ENCODE measurements at places on chromosomes 11 and 22.

DNA sequence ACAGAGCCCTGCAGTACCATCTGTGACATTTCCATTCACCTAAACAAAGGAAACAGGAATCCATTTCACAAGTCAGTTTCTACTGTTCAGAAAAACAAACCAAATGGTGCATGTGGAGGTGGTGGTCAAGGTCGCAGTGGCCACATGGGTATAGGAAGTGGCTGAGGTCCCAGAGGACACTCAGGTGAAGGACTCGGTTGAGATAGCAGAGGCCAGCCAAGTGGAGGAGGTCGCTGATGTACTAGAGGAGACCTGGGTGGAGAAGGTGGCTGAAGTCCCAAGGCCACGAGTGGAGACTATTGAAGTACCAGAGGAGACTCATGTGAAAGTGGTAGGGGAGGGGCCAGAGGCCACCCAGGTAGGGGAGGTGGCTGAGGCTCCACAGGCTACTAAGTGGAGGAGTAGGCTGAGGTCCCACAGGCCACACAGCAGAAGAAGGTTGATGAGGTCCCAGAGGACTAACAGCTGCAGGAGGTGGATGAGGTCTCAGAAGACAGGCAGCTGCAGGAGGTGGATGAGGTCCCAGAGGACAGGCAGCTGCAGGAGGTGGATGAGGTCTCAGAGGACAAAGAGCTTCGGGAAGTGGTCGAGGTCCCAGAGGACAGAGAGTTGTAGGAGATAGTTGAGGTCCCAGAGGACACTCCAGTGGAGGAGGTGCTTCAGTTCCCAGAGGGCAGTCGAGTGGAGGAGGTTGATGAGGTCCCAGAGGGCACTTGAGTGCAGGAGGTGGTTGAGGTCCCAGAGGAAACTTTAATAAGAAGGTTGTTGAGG is 40.2 kb downstream of the ZNF195 start:
- DNase-seq, result no peak

DNA sequence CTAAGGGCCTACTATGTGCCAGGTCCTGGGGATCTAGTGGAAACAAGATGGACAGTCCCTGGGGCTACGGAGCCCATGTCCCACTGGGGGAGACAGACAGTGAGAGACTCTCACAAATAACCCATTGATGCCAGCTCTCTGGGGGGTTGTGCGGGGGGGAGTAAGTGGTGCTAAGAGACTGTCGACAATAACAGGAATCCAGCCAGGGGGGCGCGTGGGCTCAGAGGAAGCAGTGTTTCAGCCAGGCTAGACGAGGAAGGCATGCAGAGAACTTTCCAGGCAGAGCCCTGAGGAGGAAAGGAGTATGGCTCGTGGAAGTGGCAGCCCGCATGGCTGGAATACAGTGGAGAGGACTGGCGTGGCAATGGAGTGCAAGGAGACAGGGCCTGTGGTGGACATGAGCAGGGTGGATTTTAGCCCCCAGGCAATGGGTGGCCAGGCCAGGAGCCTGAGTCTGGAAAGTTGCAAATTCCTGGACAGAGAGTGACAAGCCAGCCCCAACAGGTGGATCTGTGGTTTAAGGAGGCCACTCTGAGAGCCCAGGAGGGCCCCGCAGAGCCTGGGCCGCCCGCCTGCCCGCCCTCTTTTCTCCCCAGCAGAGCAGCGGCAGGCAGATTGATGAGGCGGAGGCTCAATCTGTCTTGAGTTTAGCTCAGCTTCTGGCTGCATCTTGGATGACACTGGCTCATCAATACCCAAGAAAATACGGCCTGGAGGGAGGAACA is 40.0 kb upstream of the TCF20 start:
- DNase-seq, result no peak

DNA sequence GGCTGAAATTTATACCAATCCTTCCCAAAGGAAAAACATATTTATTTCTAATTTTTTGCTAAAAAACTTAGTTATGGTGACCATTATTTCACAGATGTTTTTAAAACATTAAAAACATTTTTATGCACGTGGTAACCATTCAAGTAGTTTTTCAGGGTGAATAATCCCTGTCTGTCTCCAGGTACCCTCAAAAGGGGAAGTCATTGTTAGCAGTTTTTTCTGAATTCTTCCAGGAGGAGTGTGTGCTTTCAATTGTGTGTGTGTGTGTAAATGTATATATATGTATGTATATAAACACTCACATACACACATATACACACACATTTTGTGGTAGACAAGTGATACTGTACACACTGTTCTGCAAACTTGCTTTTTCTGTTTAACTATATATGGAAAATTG is 43.9 kb downstream of the MIAT start:
- no peak for DNase-seq

DNA sequence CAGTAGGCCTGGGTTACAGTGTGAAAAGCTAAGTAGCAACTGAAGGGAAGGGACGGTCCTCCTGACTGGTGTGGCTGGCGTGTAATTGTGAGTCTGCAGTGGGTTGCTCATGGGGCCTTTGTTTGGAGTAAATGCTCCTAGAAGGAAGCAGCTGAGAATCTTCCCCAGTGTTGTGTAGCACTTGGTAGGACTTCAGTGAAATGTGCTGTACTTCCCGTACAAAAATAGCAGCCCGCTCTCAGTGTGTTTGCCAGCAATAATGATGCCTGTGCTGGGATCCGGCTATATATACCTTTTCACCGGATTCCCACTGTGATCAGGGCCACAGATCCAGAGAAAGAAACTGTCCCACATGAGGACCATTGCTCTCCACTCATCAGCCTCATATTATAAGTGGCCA is 175.7 kb upstream of the NTM start:
- no peak for DNase-seq

- DNase-seq, result no peak
Measured at GRCh38 chr11:61488651-61489291, 19.8 kb upstream of the LRRC10B start.

DNA sequence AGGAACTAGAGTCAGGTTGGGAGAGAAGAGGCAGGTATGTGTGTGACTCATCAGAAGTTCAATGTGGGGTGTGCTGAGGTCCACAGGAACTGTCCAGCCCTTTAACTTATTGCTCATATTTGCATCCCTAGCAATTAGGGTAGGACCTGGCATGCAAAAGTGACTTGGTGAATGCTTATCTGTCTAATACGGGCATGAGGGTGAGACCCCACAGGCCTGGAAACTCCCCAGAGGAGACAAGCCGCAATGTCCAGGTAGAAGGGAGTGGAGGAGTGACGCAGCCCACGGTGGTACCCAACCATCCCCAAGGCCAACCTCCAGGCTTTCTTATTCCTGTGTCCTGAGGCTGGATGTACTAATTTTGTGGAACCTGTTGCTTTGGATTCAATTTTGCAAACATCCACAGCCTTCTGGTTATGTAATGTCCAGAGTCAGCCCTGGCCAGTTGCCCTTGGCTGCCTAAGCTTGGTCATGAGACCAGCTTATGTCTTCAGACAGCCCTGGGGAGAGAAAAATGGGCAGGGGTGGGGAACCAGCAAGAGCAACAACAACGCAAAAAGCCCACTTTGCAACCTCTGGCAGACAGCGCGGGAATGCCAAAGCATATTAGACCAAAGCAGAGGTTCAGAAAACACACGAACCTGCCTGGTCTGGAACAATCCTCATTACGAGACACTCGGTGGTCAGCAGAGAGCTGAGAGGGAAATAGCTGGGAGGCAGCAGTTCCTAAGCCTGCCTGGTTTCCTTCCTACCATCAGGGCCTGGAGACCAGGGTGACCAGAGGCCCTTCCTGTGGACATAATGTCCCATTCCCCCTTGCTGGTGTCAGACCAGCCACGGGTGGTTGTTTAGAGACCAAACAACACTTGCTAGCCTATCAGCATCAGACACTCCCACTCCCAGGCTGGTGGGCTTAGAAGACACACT is 49.3 kb downstream of the TIMP3 start:
- DNase-seq, result no peak

- no peak for DNase-seq
Measured at GRCh38 chr22:26550498-26551033, 38.3 kb upstream of the TFIP11 start.

GRCh38 chr22:36963302-36963701 is 49.9 kb downstream of the CSF2RB start:
- DNase-seq, result no peak

- DNase-seq, result no peak
Measured at GRCh38 chr11:134624166-134624920, 212.3 kb upstream of the B3GAT1 start.

- DNase-seq, result no peak
Measured at GRCh38 chr11:3002871-3003270, 10.7 kb upstream of the NAP1L4 start.

DNA sequence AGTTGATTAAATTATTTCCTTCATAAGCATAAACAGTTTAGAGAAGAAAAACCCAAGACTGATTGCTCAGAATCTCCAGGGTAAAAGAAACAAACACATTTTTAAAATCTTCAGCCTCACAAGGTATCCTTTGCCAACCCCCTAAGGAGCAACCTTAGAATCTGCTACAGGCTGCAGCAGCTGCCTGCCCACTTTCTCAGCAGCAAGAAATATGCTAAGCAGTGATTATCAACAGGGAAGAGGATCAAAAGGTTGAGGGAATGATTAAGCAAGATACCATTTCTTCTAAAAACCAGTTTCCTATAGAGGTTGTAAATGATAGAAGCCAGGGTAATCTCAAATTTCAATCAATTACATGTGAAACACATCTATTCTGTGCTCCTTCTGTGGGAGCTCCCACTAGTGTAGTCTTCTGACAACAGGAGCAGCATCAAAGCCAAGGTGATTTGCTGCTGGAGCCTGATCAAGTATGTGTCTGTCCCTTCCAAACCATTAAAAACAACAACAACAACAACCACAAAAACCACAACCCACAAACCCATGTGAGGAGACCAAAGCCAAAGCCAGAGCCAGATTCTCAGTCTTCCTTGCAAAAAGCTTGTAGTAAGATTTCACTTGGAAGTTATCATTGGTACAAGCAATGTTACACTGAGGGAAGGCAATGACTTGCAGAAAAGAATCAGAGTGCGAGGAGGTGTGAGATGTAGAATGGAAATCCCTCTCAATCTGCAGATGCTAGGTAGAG is 761.2 kb downstream of the DLG2 start:
- no peak for DNase-seq

DNA sequence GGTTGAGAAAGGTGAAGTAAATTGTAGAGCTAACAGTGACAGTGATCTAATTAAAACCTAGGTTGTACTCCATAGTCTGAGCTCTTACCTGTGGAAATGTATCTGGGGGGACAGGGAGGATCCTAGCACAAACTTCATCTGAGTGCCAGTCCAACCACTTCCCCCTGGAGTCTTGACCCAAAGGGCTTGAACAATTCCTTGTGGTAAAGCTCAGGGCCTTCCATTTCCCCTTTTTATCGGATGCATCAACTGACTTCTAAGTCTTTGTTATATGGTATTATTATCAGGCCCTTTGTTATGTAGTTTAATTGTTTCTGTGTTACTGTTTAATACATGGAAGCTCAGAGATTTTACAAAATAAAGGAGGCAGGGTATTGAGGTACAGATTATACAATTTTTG is 140.2 kb upstream of the SESN3 start:
- DNase-seq, result no peak

DNA sequence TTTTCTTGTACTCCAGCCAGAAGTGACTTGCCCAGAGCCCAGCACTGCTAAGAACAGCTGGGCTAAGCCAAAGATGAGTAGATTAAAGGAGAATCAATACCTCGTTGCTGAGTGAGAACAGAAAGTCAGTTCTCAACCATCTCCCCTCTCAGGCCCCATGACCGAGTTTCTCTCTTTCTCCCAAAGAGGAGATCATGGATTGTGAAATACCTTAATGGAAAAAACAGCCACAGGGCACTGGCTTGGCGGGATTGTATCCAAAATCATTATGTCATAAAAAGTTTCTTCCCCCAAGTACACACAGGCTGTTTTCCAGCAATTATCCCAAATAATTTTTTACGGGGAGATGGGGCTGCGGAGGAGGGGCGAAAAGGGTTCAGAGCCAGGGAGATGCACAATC is 111.8 kb upstream of the TMEM45B start:
- no peak for DNase-seq

DNA sequence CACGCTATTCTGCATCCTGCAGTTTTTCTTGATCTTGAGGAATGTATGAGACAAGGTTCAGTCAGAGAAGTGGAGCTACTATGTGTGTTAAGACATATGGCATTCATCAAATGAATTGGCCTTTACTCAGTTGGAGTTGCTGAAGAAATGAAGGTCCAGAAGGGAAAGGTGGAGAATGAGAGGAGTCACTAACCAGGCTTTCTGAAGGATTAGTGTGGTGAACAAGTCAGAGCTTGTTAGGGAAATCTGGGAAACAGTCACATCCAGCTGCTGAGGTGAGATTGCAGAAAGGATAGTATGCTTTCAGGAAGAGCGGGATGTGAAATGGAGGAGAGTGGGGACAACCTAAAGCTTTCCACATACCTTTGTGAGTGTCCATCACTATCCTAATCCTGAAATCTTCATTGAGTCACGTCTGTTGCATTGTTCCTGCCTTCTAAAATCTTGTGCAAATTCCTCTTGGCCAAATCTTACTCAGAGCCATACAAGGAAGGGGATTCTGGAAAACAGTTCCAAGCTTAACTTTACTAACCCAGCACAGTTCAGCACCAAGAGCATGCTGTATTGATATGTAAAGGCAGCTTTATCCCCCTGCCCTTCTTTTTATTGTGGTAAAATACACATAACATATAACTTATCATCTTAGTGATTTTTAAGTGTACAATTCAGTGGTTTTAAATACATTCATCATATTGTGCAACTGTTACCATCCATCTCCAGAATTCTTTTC is 11.4 kb upstream of the PITPNB start:
- DNase-seq, result no peak

DNA sequence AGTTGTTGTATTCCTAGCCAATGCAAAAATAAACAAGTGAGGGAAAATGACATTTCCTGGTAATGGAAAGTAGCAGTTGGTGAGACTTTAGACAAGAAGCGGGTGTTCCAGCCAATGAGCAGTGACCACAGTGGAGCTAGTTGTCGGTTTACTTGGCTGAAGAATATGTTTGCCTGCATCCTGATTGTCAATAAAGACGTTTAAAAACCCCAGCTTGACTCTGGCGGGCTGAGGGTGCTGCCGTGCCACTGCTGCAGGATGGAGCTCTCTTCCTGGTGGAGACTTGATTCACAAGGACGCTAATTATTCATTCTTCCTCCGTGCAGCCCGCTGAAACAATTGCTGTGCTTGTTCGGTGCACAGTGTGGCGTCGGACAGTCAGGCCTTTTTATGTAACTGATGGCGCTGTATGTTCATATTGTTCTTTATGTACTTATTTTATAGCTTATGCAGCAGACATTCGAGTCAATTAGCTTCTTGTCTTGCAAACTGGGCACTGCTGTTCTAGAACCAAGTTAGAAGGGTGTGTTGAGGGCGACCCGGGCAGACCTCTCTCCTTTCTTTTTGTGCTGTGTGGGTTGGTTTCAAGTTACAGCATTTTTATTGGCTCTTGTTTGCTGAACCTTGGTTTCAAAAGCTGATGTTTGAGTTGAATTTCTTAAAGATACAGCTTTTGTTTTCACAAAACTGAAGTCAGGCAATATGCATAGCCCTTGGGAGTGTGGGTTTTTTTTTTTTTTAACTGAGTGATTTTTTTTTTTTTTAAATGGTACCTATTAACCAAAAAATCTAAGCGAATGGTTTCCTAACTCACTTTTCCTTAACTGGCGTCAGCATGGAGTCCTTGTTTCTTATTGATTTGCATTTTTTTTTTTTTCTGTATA is 153.9 kb downstream of the TEAD1 start:
- DNase-seq, result no peak

All from Panc1 (cell line).